ENCODE measurements at places on chromosomes 1 and 21.

GRCh38 chr1:68230484-68230802 is 1.9 kb downstream of the WLS start:
- no peak for DNase-seq

DNA sequence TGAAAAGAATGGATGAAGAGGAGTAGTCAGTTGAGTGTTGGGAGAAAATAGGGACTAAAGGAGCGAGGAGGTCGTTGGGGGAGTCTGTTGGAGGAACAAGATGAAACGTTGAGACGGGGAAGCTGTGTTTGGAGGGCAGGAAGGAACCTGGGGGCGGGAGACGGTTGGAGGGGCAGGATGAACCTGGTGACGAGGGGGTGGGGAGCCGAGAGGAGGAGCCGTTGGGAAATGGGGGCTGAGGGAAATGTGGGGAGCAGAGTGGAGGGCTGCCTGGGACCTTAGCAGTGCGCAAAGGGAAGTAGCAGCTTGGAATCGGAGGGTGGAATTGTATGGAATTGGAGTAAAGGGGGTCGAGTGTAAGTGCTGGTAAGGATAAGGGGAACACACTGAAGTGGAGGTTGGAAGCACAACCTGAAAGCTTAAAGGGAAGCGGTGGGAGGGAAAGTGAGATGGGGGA is 630 bp downstream of the MTF2 start:
- DNase-seq: no peak

DNA sequence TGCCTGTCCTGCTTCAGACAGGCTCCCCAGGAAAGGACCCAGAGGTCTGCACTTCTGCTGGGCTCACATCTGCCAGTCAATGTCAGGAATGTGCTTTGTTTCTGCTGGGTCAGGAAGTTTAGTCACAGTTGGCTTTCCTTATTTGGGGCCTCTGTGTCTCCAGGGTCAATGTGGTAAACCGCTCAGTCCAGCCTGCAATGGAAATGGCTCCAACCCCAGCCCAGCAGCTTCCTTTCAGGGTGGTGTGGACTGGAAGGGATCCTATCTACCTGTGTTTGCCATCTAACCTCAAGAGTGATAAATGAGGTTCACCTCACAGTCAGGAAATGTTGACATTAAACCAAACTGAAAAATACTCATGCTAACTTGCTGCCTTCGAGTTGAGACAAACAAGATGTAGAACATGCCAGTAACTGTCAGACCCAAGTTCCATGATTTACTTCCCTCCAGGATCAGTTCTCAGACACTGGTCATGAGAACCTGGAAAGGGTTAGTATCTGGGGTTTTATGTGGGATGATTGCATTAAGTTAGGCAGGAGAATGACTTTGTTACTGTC is 20.3 kb downstream of the ENO1 start:
- DNase-seq: no peak

DNA sequence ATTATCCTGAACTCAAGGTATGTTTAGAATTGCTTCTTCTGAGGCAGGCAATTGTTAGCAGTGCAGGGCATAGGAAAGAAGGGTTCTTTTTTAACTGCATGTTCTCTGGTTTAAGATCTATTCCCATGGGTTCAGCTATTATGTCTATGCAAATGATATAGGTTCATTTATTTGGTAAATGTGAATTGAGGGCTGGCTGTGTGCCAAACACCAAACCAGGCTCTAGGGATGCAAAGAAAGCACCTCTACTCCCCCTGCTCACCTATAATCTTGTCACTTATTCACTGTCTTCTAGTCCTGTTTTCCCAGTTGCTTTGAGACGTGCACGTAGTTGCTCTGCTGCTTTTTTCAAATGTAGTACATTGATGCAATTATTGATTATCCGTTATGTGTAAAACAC is 691 bp upstream of the KIFAP3 start:
- no peak for DNase-seq

- DNase-seq: no peak
These were observed 266.2 kb downstream of the RGS7 start for GRCh38 chr1:241090798-241091197.

GRCh38 chr21:41758550-41758949 is 8.3 kb downstream of the RIPK4 start:
- no peak for DNase-seq

DNA sequence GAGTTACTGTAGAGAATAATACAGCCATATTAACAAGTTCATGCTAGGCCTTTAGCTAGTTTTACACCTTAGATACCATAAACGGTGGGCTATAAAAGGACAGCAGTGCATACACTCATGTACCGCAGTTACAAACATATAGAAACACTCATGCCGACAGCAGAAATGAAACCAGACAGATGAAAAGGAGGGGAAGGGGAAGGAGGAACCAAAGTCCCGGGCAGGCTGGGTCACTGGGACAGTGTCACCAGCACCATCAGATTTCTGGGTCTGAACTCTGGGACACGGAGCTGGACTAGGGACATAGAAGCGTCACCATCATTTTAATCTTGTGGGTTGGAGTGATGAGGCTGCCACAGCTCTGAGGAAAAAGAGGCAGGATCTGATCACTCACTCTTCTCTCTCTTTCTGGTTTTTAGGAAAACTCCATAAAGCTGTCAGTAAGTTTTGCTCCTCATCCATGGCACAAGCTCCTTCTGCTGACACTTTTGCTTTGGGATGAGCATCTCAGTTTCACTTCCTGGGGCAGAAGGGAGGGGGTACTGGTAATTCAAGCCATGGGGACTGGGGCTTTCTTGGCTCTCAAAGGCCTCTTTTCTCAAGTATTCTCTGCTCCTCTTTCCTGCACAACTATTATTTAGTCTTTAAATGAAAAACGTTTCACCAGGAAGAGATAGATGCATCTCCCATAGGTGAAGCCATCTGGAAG is 7.8 kb upstream of the ZNF691 start:
- no peak for DNase-seq

DNA sequence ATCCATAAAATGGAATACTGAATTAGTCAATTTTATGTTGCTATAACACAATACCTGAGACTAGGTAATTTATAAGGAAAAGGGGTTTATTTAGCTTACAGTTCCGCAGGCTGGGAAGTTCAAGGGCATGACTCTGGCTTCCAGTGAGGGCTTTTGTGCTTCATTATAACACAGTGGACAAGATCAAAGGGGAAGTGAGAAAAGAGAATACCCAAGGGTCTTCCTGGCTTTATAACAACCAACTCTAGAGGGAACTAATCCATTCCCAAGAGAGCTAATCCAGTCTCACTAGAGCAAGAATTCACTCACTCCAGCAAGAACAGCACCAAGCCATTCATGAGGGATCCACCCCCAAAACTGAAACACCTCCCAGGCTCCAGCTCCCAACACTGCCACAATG is 3.1 kb downstream of the KIFAP3 start:
- DNase-seq: no peak

GRCh38 chr1:12617901-12618660 is at the start of gene DHRS3:
Gene DHRS3 (minus strand): TSS chr1:12618210. CDS start chr1:12617348, 862 bp downstream.
- DNase-seq: peak; percentile 53

DNA sequence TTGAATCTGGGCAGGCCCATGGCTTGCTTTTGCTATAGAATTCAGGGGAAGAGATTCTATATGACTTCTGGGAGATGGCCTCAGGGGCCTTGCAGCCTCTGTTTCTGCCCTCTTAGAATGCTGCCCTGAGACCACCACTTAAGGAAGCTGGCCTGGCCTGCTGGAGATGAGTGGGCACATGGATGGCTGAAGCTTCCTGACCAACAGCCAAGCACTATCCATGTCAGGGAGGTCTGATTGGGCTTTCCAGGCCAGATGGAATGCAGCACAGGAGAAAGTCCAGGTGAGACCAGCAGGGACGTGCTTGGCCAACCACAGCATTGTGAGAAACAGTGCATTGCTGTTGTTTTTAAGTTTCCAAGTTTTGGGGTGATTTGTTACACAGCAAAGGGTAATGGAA is 308.1 kb downstream of the PTPRU start:
- no peak for DNase-seq

- no peak for DNase-seq
These were observed 96.5 kb upstream of the SPATA6 start for GRCh38 chr1:48568501-48568900.

DNA sequence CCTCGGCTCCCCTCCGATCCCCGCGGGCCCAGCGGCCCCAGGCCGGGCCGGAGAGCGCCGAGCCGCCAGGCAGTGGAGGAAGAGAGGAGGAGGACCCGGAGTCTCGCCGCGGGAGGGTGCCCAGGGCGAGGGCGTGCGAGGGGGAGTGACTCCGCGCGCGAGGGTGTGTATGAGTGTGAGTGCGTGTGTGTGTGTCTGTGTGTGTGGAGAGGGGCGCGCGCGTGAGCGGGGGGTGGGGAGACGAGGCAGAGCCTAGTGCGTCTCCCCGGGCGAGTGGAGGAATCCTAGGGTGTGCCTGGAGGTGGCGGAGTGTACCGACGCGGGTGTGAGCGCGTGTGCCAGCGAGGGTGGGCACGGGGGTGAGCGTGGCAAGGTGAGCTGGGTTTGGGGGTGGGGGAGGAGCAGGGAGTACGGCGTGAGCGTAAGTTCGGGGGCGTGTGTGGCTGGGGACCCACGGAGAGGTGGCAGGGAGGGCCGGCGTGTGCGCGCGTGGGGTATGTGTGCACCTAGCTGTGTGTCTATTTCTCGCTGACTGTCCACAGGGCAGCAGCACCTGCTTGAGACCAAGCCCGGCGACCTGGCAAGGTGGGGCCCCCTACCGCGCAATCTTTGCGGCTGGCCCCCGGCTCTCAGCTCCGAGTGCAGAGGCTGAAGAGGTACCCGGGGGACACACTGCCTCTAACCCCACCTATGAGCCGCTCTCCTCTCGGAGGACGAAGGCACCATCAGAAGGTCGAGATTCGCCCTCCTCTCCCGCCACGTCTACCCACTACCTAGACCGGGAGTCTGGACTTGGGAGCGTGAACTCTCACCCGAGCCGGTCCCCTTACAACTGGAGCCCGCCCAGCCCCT is 784 bp upstream of the KCND3 start:
- peak; percentile 20 for DNase-seq

GRCh38 chr21:46322351-46323226 is 1.1 kb downstream of the C21orf58 start:
- no peak for DNase-seq

DNA sequence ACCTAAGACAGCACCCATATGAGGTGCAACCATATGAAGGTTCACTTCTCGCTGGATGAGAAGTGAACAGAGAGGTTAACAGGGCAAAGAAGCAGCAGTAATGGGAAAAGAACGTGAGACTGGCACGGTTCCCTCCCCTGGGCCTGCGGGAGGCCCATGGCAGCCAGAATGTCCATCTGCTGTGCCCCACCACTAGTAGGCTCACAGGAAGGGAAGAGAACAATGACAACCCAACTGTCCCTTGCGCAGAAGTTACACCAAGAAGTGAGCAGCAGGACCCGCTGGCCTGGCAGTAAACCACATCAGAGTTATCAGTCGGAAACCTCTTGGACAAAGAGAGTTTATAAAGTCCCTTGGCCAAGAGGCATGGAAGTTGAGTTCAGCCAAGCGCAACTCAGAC is 11.3 kb downstream of the HIVEP3 start:
- no peak for DNase-seq

GRCh38 chr21:35398346-35398982 is 349.4 kb upstream of the RUNX1 start:
- DNase-seq: no peak

GRCh38 chr21:32102426-32102825 is 176.4 kb downstream of the MIS18A start:
- no peak for DNase-seq

- DNase-seq: no peak
These were observed 22.1 kb downstream of the NEK2 start for GRCh38 chr1:211653293-211653692.

DNA sequence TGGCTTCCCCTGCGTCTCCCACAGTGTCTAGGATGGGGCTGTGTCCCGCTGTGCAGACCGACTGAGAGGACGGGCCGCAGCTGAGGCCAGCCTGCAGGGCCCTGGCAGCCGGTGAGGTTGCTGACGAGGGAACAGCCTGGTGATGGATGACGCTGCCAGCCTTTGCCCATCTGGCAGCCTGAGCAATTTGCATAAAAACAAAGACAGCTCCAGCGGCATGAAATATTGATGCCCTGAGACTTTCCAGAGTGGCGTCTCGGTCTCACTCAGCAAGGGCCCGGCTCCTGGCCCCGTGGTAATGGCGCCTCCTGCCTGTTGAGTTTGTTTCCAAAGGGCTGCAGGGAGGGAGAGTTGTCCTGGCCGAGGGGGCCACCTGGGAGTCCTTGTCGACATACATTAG is 19.1 kb upstream of the KCNA10 start:
- DNase-seq: no peak

DNA sequence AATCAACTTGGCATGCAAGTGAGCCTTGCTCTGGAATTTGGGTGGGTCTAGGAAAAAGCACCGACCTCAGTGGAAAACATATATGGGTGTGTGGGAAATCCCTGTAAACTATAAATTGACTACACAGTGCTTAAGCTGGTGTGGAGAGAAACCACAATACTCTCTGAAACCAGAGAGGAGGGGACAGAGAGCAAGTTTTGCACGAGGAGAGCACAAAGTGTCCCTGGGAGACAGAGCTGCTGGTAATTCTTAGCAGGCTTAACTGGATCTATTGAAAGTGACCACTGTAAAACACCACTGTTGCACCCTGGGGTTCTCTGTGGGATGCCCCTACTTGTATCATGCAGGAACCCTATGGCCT is 12.8 kb downstream of the KCNJ15 start:
- no peak for DNase-seq

GRCh38 chr1:220825819-220826551 is 39.3 kb downstream of the MTARC1 start:
- no peak for DNase-seq

DNA sequence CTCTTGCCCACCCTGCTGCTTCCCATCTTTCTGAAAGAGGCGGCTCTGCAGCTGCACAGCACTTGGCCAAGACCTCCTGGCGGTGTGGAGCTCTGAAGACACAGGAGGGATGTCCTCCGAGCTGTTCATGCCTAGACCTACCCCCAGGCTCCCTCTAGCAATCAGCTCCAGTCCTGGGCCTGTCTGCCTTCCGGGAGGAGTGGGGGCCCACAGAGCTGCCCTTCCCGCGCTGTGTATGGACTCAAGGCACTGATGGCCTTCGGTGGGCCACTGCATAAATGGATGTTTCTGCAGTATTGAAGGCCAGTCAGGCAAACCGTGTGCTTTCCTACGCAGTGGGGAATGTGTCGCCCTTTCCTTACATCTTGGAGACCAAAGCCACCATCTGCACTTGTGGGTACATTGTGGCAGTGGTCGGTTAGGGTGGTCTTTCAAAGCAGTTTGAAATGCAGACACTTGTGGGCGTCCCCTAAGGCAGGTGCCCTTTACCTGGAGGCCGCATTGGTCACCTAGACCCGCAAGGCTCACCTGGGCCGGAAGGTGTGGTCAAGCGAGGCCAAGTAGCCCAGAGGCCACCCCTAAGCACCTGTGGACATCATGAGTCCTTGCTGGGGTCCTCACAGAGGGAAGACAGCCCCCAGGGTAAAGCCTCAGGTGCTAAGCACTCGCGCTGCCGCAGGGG is 912 bp upstream of the PKNOX1 start:
- peak; percentile 85 for DNase-seq

GRCh38 chr1:151134396-151134795 is 12.0 kb downstream of the SEMA6C start:
- DNase-seq: no peak
